ENCODE measurements at places on chromosomes 3 and 15.
A peak's percentile ranks its signal among the peaks of the same experiment; 100 is the strongest.

DNA sequence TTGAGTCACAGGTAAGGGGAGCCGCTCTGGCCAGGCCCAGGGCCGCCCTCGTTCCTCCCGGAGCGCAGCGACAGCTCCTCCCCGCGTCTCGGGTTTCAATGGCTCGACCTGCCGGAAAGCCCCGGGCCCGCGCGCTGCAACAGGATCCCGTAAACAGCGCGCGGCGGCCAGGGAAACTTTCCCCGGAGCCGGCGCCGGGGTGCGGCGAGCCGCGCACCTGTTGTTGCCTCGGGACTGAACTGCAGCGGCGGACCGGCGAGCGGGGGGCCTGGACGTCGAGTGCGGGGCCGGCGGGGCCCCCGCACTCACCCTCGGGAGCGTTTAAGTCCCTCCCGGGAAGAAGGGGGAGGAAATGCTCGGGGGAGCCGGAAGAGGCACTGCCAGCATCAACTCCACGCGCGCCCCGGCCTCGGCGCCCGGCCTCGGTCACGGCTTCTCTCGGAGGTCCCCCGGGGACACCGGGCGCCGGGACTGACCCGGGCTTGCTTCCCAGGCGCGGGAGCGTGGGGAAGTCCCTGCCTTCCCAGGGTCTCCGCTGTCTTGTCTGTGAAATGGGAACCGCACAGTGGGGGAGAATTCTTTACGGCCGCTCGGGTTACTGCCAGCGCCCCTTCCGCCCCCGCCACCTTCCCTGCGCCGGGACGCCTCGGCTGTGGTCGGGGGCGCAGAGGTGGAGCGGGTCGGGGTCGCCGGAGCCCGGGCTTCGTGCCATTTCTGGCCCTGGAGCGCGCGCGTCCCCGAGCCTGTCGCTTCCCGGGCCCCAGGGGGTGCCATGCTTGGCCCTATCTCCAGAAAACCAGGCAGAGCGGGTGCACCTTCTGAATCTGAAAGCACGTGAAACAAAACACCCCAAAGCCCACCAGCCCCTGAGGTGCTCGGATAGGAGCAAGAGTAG is 7.5 kb upstream of the PGPEP1L start:
- DNase-seq: peak; percentile 86

- DNase-seq: no peak
Measured at GRCh38 chr3:139378587-139379241, 10.7 kb downstream of the COPB2 start.

DNA sequence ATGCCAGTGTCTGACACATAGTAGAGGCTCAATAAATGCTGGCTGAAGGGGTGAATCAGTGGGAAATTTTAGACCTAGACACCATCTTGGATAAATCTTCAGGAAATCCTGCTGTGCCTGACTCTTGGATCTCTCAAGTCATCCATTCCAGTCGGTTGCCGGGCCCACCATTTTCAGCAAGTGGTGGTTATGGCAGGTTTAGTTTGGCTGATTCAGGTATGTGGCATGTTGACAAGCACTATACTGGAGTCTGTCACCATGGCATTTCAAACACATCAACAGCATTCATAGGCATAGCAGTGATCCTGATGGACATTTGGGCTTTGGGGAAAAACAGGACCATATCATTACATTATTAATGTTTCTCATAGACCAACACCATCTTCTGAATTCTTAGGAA is 25.7 kb upstream of the APH1B start:
- no peak for DNase-seq

GRCh38 chr3:171991166-171991565 is 48.2 kb upstream of the FNDC3B start:
- DNase-seq: no peak

GRCh38 chr15:74890665-74890960 is 771 bp downstream of the MPI start:
- DNase-seq: no peak

DNA sequence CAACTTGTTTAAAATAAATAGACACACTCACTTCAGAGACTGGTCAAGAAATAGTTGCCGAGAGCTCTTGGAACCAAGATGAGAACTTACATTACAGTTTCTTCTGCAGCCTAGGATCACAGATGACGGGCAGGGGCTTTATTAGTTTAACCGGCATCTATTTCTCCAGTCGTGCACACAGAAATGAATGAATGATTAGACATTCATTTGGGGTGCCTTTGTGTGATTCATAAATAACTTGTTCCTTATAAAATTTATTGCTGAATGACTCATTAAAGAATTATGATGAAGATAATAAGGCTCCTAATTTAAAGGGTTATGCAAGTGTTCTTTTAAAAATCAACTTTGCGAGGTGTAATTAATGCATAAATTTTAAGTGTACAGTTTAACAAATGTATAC is 20.8 kb downstream of the NFKBIZ start:
- DNase-seq: no peak

DNA sequence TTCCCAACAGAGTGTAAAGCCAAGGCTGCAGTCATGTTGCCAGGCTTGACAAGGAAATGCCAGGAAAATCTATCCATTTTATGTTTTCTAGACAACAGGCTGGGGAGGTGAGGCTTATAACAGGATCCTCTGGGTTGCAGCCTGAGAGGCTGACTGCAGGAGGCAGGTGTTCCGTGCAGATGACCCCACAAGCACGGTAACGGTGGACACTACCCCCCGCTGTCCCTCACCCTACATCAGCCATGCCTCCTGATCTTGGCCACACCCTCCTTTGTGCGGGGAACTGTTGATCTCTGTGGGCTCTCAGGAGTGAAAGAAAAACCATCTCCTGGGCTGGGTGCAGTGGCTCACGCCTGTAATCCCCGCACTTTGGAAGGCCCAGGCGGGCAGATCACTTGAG is 68.0 kb upstream of the ADPGK start:
- DNase-seq: no peak

- DNase-seq: no peak
Measured at GRCh38 chr3:120227710-120228347, 57.2 kb downstream of the GPR156 start.

DNA sequence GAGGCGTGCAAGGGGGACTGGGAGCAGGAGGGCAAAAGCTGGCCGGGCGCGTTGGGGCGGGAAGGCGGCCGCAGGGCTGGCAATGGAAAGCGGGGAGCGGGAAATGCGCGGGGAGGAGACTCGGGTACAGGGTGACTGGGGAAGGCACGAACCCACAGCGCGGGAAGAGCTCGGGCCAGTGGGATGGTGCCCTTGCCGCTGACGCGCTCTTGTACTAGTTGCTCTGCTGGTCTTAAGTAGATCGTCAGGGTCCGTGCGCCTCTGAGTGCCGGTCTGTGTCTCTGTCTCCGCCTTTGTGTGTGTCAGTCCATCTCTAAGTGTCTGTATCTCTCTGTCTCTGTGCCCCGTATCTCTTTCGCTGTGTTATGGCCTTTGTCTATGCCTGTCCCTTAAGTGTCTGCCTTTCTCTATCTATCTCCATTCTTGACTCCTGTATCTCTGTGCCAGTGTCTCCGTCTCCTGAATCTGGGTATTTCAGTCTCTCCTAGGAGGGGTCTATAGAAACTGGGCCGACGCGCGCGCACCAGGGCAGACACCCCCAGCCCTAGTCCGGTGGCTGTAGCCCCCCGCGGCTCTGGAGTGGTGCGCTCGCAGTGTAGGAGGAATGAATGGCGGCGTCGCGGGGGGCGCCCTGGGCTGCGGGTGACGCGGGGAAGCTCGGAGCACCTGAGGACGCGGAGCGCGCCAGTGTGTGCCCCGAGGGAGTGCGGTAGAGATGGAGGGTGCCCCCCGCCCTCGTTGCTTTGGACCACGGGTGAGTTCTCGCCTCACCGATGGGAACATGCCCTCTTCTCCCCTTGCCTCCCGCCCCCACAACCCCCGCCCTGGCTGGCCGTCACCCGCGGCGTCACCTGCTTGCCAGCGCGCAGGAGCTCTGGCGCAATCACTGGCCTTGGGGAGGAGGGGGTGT is 756 bp upstream of the CAMK2N2 start:
- DNase-seq: peak; percentile 84

GRCh38 chr15:97745481-97746071 is 214.9 kb upstream of the ARRDC4 start:
- no peak for DNase-seq

GRCh38 chr3:194367992-194368841 is 1.3 kb downstream of the LRRC15 start:
- peak; percentile 15 for DNase-seq

DNA sequence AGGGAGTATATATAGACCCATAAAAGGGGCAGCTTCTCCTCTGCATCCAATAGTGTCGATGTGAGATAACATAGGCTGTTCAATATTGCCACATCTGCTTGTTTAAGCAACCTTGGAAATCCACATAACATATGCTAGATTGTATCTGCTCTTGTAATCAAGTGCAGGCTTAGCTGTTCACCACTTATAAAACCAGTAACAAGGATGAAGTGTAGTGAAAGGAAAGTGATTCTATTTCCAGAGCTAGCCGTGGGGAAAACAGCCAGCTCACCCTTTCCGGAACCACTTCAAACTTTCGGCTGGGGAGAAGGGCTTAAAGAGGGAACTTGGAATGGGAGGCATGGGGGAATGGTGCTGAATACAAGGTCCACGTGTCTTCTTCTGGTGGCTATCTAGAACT is 204.0 kb downstream of the TAFA4 start:
- DNase-seq: no peak

GRCh38 chr3:172040078-172040980 is 951 bp downstream of the FNDC3B start:
- peak; percentile 90 for DNase-seq

Data from adrenal gland (tissue), 19 donors.